ENCODE measurements at places on chromosomes 3 and 15. TPM values are rescaled to one million over a fixed set of nuclear protein-coding genes. Genes with fewer than 3 reads are reported as not detected.

GRCh38 chr15:39149636-39150150 is 431.2 kb upstream of the THBS1 start:
- no peak for DNase-seq

GRCh38 chr15:61184431-61184830 is 44.7 kb downstream of the RORA start:
- DNase-seq = no peak

- DNase-seq = peak; percentile 70
Observed at GRCh38 chr15:94272251-94272898, 41.0 kb downstream of the MCTP2 start.

DNA sequence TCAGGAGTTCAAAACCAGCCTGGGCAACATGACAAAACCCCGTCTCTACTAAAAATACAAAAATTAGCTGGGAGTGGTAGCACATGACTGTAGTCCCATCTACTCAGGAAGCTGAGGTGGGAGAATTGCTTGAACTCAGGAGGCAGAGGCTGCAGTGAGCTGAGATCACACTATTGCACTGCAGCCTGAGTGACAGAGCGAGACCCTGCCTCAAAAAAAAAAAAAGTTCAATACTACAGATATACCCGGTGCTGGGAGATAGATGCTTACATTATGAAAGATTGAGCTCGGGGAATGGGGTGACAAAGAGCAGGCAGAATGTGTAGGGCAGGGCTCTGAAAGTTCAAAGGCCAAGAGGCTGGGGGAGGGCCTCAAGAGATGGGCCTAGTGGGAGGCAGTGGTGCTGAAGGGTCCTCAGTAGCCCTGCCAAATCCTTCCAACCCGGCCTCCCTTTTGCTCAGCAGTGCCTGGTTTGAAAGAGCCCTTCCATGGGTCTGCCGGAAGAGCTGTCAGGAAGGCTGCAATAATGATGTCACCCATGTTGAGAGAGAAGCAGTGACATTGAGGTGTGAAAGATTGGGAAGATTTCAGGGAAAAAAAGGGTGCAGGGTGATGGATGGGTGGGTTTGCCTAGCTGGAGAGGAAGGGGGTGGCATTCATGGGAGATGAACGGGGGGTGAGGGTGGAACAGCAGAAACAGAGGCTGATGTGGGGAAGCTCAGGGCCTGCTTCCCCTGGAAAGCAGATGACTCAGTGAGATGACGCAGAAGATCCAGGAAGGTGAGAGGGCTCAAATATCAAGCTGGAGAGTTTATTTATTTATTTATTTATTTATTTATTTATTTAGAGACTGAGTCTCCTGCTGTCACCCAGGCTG is 20.0 kb upstream of the IREB2 start:
- no peak for DNase-seq

DNA sequence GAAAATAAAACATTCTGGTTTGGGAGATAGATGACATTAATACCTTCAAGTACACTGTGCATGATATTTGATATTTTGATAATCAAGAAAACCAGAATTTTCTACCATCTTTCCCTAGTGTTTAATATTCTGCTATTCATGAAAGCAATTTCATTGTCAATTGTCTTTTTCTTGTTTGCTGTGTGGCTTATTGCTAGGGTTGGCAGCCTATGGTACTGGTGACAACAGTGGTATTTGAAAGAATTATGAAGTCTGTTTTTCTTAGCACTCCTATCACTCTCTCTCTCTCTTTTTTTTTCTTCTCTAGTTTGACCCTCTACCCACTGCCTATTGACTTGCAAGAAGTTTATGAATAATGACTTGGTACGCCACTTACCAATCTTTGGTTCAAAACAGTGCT is 15.4 kb downstream of the RNF13 start:
- no peak for DNase-seq

GRCh38 chr15:55907797-55908196 is 85.6 kb downstream of the NEDD4 start:
- DNase-seq = no peak

GRCh38 chr3:189309400-189309975 is 137.7 kb downstream of the TPRG1 start:
- no peak for DNase-seq

DNA sequence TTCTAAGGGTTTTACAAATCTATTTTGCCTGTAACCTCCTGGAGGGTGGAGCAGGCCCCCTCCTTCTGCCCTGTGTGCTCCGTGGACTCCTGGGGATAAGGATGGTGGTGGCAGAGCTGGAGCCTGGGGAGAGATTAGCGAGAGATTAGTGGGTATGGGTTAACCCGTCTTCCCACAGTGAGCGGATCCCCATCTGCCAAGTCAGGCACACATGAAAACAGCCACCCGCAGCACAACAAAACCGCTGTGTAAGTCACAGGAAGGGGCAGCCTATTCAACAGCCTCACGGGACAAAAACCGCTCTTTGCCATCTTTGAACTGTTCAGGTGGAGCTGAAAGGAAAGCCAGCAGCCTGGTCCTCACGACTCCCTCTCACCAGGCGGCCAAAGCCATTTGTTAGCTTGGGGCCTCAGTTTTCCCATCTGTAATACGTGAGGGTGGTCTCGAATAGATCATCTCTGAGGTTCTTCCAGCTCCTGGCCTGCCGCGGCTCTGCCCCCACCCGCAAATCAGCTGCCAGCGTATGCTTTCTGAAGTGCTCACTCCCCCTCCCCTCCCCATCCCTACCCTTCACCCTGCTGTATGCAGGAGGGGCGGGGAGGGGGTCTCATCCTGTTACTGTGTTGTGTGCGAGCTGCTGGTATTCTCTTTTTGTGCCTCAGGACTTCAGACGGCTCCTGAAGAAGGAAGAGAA is 43.6 kb downstream of the PDIA5 start:
- no peak for DNase-seq

DNA sequence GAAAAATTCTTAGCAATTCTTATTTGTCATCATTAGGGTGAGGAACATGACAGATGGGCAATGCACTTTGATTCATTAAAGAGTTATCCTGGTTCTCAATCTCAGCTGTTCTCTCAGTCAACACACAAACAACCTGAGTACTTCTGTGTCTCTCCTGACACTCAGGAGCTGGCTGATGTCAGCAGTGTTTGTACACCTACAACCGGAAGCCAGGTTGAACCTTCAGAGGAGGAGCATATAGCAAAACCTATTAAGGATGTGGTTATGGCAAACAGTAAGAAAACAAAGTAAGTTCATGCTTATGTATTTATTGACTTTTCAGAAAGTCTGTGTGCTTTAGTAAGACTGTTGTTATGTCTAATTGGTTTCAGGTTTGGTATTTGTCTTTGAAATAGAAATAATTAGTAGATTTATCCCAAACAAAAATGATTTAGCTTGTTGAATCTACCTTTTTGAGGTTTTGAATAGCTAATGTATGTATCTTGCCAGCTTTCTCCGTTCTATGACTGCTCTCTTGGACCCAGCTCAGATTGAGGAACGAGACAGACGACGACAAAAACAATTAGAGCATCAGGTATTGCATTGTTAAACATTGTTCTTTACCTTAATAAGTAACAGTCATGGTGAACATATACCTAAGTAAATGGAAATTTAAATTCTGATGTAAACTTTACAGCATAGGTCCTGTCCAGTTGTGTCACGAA is 36.6 kb downstream of the CCDC66 start:
- peak; percentile 67 for DNase-seq

GRCh38 chr3:159821736-159822135 is 166.9 kb upstream of the IL12A start:
- DNase-seq = no peak

DNA sequence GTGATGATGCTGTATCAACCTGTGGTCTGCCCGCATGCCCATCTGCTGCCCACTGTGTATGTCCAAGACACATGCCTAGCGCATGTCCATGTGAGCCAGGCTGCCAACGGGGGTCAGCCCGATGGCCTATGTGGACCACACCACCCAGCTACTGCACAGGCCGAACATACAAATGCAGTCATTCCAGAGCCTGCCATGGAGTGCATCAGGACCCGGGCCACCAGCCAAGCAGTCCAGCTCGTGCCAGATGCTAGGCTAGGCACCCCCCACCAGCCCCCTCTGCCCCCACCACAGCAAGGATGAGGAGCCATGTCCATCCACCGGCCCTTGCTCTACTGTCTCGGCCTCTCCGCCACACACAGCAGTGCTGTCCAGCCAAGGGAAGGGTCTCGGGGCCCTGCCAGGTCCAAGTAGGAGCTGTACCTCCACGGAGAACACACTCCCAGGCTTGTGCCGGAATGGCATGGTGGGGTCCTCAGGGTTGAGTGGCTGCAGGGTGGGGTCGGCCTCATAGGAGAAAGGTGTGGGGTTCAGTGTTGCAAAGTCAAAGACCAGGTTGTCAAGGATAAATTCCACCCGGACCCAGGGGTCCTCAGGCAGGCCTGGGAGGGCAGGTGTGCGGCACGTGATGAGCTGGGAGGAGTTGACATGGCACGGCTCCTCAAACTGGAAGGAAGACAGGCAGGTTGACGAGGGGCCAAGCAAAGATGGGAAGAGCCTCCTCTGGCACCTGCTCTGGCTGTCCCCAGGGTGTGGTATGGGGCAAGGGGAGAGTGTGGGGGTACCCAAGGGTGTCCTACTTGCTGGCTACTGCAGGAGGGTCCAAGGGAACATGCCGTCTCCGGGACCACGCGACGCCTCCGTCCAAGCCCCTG is 15.3 kb downstream of the PLXNB1 start:
- no peak for DNase-seq

GRCh38 chr3:16600780-16601536 is 4.3 kb downstream of the DAZL start:
- peak; percentile 75 for DNase-seq

DNA sequence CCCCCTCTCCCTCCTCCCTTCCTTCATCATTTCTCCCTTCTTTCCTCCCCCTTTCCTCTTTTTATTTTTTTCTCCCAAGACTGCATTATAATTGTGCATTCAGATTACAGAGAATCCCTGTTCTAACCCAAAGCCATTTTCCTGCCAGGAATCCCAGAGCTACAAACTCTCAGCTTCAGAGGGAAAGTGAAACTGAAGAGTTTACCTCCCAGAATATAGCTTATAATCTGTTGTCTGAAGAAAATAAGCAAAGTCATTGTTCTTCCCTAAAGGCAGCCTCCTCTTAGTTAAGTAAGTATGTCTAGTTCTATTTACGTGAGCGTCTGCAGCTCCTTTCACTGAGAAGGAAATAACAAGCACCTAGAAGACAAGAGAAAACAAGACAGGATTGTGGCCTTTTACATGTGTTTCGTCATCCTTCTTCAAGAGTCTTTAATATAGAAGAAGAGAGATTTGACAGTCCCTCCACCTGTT is 97.2 kb downstream of the CHST2 start:
- no peak for DNase-seq

DNA sequence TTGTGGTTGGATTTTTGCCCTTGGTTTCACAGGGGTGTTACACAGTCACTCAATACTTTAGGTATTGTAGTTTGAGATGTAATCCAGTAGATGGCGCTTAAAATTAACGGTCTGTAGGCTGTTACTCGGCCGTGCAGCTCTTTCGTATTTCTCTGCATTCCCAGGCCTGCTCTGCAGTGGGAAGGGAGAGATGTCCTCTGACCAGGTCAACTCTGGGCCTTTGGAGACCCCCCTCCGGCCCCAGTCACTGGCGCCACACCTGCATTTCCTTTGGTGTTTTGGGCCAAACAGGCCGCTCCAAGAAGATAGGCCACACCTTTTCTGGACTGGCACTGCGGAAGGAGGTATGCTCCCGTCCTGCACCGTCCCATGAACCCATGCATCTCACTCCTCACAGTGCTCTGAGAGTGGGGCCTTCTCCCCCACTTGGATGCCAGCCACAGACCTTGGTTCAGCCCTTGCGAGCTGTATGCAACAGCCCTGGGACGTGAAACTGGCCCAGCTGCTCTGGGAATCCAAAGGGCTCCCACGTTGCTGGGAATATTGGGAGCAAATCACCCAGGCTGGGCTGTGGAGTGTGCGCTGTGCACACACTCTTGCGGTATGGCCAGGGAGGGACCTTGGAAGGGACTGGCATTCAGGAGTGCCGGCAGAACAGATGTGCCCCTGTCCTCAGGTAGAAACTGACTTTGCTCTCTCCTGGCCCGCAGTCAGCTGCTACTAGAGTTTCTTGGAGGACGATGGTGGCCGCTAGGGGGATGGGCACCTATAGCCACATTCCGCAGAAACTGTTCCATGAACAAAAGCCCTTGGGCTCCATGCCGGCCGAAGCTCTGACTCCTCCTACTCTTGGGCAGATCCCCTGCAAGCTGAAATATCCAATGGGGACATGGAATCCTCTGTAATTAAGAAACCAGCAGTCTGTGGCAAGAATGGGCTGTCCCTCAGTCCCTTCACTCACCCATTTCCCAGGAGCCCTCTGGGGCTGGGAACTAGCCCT is 410.5 kb upstream of the CADM2 start:
- DNase-seq = no peak

DNA sequence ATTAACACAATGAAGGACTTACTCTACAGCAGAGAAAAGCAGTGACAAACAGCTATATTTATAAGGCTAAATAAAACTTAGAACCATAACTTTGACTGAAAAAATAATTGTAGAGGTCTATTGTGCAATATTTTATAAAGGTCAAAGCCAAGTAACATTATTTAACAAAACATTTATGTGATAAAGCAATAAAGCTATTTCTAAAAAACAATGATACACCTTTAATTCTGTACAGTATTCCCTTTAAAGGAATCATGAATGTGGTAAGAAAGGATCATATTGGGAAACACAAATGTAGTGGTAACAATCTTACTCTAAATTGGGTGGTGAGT is 236.4 kb downstream of the ISL2 start:
- DNase-seq = no peak

DNA sequence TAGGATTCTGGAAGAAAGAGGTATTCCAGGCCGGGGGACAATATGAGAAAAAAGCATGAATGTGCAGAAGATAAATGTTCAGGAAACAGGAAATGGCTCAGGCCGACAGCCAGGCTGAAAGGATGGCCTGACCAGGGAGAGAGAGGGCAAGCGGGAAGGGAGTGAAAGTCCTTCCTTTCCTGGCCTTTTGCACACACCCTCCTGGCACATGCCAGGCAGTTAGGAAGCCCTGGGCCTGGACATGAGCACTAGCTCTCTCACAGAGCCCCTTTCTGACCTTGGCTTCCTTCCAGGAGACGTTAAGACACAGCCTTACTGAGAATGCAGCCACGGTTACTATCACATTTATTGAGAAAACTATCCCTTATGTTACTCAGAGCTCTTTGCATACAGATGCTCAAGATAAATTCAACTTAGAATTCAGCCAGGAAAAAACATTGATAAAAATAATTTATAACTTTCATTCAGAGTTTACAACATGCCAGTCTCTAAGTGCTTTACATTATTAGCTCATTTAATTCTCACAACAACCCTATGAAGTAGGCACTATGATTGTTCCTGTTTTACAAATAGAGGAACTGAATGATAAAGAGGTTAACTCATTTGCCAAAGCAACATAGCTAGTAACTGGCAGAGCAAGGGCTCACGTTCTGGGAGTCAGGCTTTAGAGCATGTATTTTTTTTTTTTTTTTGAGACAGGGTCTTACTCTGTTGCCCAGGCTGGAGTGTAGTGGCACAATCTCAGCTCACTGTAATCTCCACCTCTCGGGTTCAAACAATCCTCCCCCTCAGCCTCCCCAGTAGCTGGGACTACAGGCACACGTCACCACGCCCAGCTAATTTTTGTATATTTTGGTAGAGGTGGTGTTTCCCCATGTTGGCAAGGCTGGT is 39.4 kb upstream of the SMAD3 start:
- DNase-seq = no peak

The TRPM7 gene
- 46.9 TPM for total RNA-seq

The CHRNA7 gene
- not detected for total RNA-seq
